SK-N-SH (cell line): ENCODE measurements at places on chromosomes 16 and 17. TPM values are rescaled to one million over a fixed set of nuclear protein-coding genes. Genes with fewer than 3 reads are reported as not detected.

DNA sequence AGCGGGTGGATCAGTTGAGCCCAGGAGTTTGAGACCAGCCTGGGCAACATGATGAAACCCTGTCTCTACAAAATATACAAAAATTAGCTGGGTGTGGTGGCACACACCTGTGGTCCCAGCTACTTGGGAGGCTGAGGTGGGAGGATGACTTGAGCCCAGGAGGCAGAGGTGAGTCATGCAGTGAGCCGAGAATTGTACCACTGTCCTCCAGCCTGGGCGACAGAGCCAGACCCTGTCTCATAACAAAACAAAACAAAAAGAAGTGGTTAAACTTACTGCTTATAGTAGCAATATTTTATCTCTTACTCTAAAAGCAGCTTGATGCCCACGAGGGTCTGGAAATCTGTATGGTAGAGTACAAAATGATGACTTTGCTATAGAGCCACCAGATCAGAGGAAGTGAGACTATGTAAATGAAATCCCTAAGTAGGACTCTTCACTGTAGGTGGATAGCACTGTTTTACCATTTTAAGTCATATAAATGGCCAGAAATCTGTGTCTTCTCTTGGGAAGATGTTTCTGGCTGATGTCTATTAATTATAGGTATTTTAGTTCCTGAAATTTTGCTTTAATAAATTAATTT is 60.4 kb upstream of the MRC2 start:
- no peak for DNase-seq

- DNase-seq = no peak
Observed at GRCh38 chr17:56786989-56787482, 46.7 kb downstream of the C17orf67 start.

GRCh38 chr17:37766971-37767370 is 22.1 kb upstream of the HNF1B start:
- DNase-seq = no peak

DNA sequence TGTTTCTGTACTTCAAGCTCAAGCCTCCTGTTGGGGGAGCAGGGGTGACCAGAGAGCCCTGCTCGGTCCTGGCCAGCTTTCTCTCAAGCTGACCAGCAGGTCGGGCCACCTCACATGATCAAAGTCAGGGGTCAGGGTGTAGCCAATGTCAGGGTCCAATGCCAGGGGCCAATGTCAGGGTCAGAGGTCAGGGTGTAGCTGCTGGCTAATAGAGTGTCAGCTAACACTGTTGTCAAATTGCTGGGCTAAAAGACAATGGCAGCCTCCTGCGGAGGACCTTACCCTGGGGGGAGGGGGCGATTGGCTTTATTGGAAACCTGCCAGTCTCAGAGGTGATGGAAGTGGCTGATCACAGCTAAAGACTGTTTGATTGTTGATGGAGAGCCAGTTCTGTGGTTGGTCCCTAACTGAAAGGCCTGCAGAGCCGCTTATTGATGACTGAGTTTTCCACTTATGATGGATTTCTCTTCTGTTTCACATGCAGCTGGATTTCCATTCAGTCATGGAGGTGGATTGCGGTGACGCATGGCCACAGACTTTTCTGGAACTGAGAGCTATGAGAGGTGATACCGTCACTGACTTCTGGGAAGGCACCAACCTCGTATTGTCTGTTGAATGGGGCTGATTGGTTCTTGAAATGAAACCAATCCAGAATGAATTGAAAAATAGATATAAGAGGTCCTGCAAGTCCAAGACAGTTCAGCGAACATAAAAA is 97.4 kb upstream of the ZFHX3 start:
- DNase-seq = no peak

DNA sequence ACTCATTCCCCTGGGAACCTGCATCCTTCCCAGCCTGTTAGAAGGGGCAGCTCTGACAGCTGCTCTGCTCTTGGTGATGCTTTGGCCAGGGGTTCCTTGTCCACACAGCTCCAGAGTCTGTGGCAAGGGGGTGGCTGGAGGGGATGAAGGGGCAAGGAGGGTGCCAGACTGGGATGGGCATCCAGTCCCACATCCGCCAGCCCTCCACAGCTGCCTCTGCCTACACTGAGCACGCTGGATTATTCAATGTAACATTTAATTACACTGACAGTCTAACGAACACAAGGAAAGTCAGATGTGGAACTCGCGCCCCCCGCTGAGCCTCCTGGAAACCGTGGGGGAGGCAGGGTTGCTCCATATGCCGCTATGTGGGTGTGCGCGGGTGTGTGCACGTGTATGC is 101.1 kb downstream of the C16orf78 start:
- no peak for DNase-seq

GRCh38 chr16:56371660-56371937 is 53.7 kb downstream of the AMFR start:
- DNase-seq = no peak

DNA sequence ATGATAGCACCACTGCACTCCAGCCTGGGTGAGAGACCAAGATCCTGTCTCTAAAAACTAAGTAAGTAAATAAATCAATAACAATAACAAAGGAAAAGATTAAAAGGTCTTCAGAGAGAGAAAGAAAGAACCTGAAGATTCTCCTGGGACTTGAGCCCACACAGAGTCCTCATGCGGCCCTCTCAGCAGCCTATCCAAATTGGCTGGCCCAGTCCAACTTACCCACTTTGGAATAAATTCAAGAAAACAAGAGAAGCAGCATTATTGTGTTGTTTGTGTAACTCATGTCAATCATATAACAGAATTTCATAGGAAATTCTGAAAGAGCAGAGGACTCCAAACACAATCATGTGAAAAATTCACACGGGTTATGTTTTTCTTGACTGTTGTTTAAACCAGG is 3.8 kb downstream of the SLX4 start:
- no peak for DNase-seq

DNA sequence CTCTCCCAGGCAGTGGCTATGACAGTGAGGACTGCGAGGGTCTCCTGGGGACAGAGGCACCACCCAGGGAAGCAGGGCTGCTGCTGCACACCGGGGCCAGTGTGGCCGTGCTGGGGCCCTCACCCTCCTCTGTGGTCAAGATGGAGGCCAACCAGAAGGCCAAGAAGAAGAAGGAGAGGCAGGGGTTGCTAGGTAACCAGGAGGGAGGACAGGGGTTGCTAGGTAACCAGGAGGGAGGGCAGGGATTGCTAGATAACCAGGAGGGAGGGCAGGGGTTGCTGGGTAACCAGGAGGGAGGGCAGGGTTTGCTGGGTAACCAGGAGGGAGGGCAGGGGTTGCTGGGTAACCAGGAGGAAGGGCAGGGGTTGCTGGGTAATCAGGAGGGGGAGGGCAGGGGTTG is 55.2 kb downstream of the ACTG1 start:
- no peak for DNase-seq

DNA sequence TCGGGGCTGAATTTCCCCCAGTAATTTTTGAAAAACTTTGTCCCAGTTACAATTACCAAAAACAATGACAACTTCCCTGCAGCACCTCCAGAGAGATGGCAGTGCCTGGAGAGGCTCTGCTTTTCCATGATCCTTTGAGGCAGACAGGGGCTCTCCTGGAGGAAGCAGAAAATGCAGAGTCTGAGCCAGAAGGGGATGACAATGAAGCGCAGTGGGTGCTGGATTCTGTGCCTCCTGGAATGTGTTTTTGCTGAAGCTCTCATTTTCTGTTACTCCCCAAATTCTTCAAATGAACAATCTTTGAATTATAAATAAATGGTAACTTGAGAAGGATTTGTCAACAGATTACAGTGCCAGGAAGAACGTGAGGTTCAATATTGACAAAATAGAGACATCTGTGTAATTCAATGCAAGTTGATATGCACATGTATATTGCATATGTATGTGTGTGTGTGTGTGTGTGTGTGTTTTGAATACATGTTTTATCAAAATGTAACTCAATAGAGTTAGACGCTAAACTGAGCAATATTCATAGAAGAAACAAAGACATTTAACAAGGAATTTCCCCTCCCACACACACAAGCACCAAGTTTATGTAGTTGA is 9.7 kb upstream of the RUSF1 start:
- DNase-seq = no peak

DNA sequence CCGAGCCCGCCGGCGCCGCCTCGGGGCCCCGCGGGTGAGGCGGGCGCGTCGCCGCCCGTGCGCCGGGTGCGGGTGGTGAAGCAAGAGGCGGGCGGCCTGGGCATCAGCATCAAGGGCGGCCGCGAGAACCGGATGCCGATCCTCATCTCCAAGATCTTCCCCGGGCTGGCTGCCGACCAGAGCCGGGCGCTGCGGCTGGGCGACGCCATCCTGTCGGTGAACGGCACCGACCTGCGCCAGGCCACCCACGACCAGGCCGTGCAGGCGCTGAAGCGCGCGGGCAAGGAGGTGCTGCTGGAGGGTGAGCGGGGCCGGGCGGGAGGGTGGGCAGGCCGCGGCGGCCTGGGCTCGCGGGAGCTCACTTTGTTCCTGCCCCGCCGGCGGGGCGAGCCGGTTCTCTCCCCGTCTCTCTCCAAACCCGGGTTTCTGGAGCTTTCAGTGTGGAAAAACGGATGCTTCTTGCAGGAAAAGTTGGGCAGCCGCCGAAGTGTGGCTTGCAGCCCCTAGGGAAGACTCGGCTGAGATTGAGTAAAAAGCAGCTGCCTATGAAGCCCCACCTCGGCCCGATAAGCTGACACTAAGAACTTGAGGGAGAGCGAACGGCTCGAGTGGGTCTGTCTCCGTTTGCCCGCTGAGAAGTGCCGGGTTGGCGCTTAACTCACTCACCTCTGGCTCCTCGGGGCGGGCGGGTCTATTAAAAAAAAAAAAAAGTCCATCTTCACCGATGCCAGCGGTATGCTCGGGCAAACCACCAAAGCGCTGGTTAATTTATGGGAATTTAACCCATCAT is 677 bp downstream of the SNTB2 start:
- peak; percentile 87 for DNase-seq

DNA sequence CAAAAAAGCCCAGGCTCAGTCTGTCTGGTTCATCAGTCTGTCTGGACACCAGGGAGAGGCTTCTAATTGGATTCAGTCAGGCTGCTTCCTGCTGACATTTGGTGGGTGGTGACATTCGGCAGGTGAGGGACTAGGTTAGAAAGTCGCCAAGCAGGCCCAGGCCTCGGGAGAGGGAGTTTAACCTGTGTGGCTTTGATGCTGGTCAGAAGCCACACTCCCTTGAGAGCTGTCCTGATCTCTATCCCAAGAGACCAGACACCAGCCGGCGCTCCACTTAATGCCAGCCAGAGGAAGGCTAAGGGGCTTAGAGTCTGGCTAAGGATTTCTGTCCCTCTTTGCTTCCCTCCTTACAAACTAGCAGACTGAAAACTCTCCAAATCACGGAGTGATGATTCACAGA is 135.0 kb downstream of the GSG1L start:
- no peak for DNase-seq

GRCh38 chr17:43907998-43908721 is 824 bp upstream of the MPP2 start:
- peak; percentile 86 for DNase-seq

GRCh38 chr16:81637336-81638235 is 141.5 kb upstream of the PLCG2 start:
- no peak for DNase-seq

DNA sequence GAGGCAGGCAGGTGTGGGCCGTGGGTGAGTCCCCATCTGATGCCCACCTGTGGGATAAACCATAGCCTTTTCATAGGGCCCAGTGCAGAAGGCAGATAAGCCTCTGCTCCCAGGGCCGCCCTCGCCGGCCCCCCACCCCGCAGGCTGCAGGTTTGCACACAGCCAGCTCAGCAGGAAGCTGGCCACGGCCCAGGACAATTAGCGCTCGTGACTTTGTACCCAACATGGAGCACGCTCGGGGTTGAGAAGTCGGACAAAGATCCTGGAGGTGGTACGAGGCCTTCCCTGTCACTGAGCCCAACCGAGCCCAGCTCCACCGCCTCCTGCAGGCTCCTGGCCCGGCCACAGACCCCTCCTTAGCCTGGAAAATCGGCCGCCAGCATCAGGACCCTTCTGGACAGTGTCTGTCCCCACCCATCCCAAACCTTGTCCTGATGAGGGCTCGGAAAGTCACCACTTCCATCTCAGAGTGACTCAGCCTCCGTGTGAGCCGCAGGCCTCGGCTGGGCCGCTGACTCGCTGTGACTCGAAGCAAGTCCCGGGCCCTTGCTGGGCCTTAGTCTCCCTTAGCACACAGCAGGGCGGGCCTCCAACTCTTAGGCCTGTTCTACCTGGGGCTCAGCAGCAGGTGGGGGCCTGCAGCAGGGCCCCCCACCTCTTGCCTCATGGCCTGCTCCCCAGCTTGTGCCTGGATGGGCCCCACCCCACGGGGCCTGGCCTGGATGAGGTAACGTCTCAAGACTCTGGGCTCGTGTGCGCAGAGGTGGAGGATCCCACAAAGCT is 22.7 kb downstream of the FAM83G start:
- DNase-seq = no peak

- DNase-seq = no peak
Observed at GRCh38 chr16:13322336-13322735, 420.9 kb downstream of the SHISA9 start.

- DNase-seq = no peak
Observed at GRCh38 chr17:58564971-58565370, 50.5 kb upstream of the MTMR4 start.

- DNase-seq = no peak
Observed at GRCh38 chr17:151886-152859, 14.8 kb downstream of the SCGB1C2 start.

DNA sequence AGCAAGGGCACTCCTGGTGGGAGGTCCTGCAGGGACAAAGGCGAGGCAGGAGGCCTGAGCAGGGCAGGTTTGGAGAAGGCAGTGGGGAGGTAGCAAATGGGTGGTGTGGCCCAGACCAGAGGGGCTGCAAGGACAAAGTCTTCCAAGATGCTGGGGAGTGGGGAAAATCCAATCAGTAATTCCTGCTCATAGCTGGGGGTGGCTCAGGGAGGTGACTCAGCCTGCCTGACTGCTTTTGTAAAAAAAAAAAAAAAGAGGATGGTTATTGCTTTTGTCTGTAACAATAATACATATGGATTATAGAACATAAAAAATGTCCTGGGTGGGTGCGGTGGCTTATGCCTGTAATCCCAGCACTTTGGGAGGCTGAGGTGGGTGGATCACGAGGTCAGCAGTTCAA is 5.2 kb downstream of the IL34 start:
- DNase-seq = no peak

GRCh38 chr17:28549236-28550132 is 2.9 kb downstream of the UNC119 start:
- DNase-seq = no peak

GRCh38 chr16:19841184-19841583 is 43.5 kb downstream of the GPRC5B start:
- no peak for DNase-seq

Gene TAC4
- polyA plus RNA-seq = not detected in 2 replicates

Gene LGALS9B
- not detected in 2 replicates for polyA plus RNA-seq

Gene RPL13
- polyA plus RNA-seq = 3,540 and 4,635 TPM in 2 replicates

Gene ACAP1
- 0.71 and 6.4 TPM in 2 replicates for polyA plus RNA-seq

Gene DNAH17
- not detected in 2 replicates for polyA plus RNA-seq

Gene AATK
- polyA plus RNA-seq = 0.19 and 0.51 TPM in 2 replicates

Gene TP53TG3F
- polyA plus RNA-seq = 0.02 and 0.47 TPM in 2 replicates

Gene KRTAP16-1
- polyA plus RNA-seq = not detected in 2 replicates

Gene TRIM16
- polyA plus RNA-seq = 24.8 and 30.7 TPM in 2 replicates

Gene DPEP3
- not detected in 2 replicates for polyA plus RNA-seq

Gene ZPBP2
- polyA plus RNA-seq = not detected in 2 replicates

Gene RNF112
- polyA plus RNA-seq = 22.6 and 26.9 TPM in 2 replicates

Gene SPSB3
- polyA plus RNA-seq = 40.6 and 41.6 TPM in 2 replicates

Gene SMIM36
- not detected in 2 replicates for polyA plus RNA-seq
